SJCRH30 (cell line): ENCODE measurements at places on chromosomes 5 and 9. TPM values are rescaled to one million over a fixed set of nuclear protein-coding genes. Genes with fewer than 3 reads are reported as not detected.

Gene GRAMD2B
- total RNA-seq = 12.1 and 14.3 TPM in 2 replicates

Gene PRDM9
- not detected in 2 replicates for total RNA-seq

GRCh38 chr5:180281706-180282105 lies 10.2 kb downstream of the MAPK9 start:
- H3K4me3 ChIP-seq = no peak overlapping the region
- DNase-seq = no peak

DNA sequence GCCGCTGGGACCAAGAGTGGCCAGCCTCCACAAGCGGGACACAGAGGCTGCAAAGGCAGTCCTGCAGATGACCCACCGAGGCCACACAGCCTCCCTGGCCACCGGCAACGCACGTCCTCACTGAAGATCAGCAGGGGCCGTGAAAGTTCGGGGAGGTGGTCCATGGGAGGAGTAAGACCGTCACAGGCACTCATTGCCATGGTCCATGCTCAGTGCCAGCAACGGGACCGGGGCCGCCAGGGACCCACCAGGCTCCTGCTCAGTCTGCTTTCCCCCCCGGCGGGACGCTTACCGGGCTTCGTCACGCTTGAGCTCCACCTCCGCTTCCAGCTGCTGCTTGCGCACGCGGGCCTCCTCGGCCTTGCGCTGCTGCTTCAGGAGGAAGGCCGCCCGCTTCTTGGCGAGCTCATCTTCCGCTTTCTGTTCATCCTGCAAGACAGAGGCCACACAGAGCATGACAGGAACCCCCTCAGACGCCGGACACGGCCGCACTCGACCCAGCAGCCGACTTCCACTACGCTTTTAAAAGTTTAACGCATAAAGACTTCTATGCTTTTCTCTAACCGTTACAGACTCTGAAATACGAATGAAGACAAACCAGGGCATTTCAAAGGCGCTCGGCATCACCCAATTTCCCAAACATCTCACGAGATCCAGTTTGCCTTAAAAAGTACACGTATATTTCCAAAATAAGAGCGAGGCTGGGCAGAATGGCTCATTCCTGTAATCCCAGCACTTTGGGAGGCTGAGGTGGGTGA lies 88.4 kb downstream of the CAMSAP1 start:
- DNase-seq = no peak
- H3K4me3 ChIP-seq = no peak overlapping the region

- H3K4me3 ChIP-seq = peak overlapping the region; percentile 54
- no peaks in the 10 kb centered on the region for H3K27me3 ChIP-seq
- DNase-seq = peak; percentile 93
- peak overlapping the region; percentile 22; the same call in 1 of the 2 replicates for H3K27ac ChIP-seq
- peaks cover 3% of the 10 kb centered on the region; the same call in 1 of the 2 replicates for H3K4me1 ChIP-seq
Observed at GRCh38 chr9:130689937-130690700, 3.5 kb upstream of the EXOSC2 start.

DNA sequence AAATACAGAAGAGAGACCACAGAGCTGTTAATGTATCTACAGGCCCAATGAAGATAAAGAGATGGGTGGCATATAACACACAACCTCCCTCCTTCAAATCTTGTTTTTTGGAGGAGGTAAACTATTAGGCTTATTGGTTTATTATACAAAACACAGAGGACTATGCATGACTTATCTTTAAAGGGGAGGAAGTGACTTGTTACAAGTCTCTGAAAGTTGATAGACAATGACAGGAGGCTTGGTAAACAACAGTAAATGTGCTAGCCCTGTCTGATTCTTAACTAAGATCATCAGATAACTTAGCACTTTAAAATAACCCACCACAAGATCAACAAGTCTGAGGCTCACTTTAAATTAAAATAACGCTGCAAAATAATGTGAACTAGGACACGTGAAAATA lies 219.0 kb downstream of the MLLT3 start:
- H3K4me1 ChIP-seq = peaks cover 19% of the 10 kb centered on the region
- H3K27ac ChIP-seq = no peak overlapping the region
- peak; percentile 38 for DNase-seq

DNA sequence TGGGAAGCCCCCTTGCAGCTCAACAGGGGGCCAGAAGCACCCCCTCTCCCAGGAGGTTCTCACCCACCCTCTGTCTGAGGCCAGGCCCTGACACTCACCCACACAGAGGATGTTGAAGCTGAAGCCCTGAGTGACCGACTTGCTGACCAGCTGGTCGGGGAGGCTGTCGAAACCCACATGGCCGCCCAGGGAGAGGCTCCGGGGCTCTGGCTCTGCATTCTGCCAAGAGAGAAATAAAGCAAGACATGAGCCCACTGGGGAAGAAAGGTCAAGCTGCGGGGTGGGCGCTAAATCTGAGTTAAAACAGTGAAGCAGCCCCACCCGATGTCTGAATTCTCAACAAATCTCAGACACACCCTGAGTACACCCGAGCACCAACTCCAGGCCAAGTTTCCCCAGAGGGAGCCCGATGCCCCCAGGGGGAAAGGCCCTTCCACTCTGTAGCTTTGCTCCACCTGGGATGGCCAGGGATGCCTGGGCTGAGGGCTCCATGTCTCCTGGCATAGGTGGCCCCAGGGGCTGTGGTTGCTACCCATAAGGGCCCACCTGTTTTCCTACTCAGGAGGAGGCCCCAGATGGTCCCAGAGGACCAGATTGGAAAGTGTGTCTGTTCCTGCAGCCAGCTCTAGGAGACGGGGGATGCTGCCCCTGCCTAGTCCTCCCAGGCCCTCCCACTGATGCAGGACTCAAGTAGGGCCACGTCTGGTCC lies 11.6 kb downstream of the SEPTIN8 start:
- no peak for DNase-seq
- H3K36me3 ChIP-seq = no peaks in the 10 kb centered on the region
- H3K27ac ChIP-seq = no peak overlapping the region
- no peaks in the 10 kb centered on the region for H3K27me3 ChIP-seq
- H3K4me1 ChIP-seq = peaks cover 3% of the 10 kb centered on the region; the same call in 1 of the 2 replicates
- H3K4me3 ChIP-seq = no peak overlapping the region

GRCh38 chr9:84709056-84709455 lies 39.5 kb downstream of the NTRK2 start:
- H3K27me3 ChIP-seq = no peaks in the 10 kb centered on the region
- DNase-seq = no peak
- peaks cover 14% of the 10 kb centered on the region for H3K4me1 ChIP-seq

DNA sequence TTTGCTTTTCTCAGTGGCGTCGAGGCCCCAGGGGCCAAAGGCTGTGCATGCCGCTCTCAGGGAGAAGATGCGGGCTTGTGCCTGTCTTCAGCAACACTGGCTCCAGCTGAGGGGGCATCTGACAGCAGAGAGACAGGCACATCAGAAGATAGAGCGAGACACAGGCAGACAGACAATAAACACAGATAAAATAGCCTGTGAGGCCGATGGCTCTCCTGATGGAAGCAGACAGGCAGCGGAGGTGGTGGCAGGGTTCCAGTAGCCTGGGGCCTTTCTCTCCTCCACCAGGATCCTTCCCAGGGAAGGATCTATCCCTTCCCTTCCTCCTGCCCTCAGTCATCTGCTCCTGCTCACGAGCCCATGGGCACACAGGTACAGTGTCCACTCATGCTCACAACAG lies 16.6 kb upstream of the UNC5A start:
- no peak overlapping the region for H3K4me3 ChIP-seq
- no peaks in the 10 kb centered on the region for H3K4me1 ChIP-seq
- no peak overlapping the region for H3K27ac ChIP-seq
- DNase-seq = peak; percentile 23
- peaks cover 33% of the 10 kb centered on the region for H3K27me3 ChIP-seq

DNA sequence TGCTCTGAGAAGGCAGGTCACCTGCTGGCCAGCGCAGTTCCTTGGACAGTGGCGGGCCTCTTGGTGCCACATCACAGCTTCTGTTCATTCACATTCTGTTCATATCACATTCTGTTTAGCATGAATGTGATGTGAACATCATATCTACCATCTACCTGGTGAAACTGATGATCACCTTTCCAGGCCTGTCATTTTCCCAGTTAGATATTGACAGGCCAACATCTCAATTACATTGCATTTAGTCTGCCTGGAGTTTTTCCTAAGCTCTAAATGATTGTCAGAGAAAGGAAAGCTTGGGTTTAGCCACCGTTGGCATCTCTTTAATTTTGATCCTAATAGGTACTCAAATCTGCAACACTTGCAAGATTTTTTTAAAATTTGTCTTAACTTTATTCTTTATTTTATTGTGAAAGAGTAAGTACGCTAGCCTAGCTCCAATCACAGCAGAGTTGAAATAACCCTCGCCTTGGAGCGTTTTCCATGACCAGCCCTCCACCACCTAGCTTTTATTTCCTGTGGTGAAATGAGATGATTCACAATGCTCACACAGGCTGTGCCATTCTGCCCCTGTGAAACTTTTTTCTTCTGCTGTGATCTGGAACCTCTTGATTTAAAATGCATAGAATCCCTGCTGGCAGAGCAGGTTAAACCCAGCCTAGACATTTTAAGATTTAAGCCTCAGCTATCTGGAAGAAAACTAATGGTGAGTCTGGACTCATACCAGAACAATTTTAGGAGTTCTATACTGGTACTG lies 225.0 kb downstream of the ESM1 start:
- H3K27me3 ChIP-seq = no peaks in the 10 kb centered on the region
- no peak overlapping the region for H3K27ac ChIP-seq
- DNase-seq = no peak
